ENCODE measurements at places on chromosomes 6 and 20. TPM values are rescaled to one million over a fixed set of nuclear protein-coding genes. Genes with fewer than 3 reads are reported as not detected.
A peak's percentile ranks its signal among the peaks of the same experiment; 100 is the strongest.

DNA sequence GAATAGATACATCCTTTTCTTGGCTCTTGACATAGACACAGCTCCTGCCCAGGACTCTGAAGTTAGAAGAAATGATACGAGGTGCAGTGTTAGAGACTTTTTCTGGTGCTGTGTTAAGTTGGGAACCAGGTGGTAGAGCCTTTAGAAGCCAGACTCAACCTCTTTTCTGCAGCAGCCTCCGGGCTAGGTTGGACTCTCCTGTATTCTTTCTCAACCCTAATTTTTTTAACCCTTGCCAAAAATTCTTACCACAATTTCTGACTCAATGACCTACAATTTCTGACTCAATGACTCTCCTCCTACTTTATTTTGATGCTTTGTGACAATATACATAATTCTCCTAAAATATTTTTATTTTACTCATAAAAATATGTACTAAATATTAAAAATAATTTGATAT is 127.4 kb upstream of the PRL start:
- DNase-seq, result no peak

- DNase-seq, result peak; percentile 92
Observed at GRCh38 chr6:27814665-27815424, 97.4 kb downstream of the OR2B2 start.

DNA sequence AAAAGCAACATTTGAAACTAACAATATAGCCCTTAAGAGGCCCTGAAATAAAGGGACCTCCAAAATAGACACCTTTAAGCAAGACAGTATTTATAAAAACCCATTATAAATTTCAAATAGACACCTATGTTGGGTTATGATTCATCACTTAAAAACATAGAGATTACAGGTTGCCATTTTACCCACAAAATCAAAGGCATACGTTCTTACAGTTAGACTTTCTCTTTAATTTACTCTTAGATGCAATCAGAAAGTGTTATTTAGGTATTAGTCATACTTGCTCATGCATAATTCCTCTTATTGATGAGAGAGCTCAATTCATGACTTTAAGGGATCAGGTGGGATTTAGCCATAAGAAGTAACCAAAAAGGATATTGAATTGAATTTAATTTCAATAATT is 51.5 kb upstream of the TMEM200A start:
- no peak for DNase-seq

- DNase-seq, result peak; percentile 63
Observed at GRCh38 chr20:62336329-62336728, 30.8 kb downstream of the LAMA5 start.

DNA sequence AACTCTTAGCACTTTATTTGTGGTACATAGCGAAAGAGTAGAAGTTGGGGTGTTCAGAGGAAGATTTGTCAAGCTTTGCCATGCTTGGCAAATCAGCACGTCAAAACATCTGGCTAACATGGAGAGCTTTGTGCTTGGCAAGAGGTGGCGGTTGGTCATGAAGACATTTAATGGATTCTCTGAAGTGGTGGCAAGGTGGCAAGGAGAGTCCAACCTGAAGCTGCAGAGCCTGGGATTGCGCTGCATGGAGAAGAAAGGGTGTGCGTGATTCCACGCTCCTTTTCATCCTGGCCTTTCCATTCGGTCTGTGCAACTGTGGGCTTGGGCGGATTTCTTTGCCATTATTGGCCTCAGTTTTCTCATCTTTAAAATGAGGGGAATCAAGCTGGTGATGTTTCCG is 3.1 kb downstream of the PYGB start:
- DNase-seq, result no peak

GRCh38 chr20:19015351-19016139 is 196.9 kb upstream of the SLC24A3 start:
- DNase-seq, result no peak

GRCh38 chr6:108541843-108542759 is 18.6 kb upstream of the FOXO3 start:
- peak; percentile 74 for DNase-seq

- DNase-seq, result no peak
Observed at GRCh38 chr6:34062815-34063214, 83.1 kb downstream of the GRM4 start.

- DNase-seq, result peak; percentile 79
Observed at GRCh38 chr6:161373905-161374451, 100.1 kb upstream of the AGPAT4 start.

GRCh38 chr6:20217324-20217855 is 5.1 kb upstream of the MBOAT1 start:
- no peak for DNase-seq

GRCh38 chr20:40286975-40287531 is 402.0 kb downstream of the MAFB start:
- DNase-seq, result no peak

DNA sequence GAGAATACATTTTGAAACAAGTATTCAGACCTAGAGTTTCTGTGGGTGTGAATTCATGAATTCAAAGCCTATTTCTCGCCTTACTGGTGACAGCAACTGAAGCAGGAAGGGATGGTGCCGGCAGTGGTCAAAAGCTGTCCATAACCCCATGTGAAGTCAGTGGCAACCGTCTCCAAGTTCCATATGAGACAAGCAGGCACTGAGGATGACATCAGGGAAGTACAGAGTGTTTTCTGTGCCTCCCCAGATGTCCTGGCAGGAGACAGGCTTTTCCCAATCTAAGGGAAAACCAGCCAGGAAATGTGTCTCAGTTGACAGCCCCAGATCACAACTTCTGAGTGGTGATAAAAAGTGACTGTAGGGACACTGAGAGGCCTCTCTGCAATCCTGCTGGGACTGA is 66.6 kb downstream of the HIVEP2 start:
- no peak for DNase-seq

- peak; percentile 81 for DNase-seq
Observed at GRCh38 chr20:19758501-19759331, 658 bp downstream of the RIN2 start.

GRCh38 chr6:89596484-89596883 is 42.1 kb downstream of the LYRM2 start:
- DNase-seq, result no peak

DNA sequence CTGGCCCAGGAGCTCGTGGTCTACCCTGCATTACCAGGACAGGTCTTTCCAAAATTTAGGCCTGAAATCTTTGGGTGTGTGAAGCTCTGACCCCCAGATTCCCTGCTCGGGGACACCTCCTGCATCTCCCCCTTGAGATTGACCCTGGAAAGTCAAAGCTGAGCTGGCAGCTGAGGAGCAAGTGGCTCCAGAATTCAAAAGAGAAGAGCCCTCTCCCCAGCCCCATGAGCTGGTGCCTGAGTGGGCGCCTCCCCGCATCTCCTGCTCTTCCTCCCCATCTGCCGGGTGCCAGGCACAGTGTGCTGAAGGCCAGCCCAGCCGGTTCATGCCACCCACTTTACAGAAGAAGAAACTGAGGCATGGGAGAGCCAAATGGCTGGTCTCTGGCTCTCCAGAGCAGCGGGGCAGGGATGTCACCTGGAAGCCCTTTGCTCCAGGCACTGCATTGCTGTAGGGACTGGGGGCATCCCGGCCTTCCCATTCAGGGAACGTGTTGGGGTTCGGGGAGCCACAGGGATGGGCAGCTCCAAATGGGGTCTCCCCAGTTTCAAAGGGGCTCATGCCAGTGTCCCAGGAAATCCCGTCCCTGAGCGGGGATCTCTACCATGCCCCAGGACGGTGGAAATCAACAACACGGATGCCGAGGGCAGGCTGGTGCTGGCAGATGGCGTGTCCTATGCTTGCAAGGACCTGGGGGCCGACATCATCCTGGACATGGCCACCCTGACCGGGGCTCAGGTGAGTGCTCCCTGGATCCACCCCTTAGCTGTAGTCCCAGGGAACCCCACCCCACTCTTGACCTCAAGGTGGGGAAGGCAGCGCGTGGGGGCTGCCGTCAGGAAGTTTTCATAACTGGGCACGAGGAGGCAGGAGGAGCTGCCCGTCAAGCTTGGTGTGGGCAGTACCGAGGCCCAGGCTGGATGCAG is 20.5 kb downstream of the NPEPL1 start:
- DNase-seq, result peak; percentile 34

GRCh38 chr6:3228771-3229565 is 1.5 kb upstream of the TUBB2B start:
- DNase-seq, result no peak

DNA sequence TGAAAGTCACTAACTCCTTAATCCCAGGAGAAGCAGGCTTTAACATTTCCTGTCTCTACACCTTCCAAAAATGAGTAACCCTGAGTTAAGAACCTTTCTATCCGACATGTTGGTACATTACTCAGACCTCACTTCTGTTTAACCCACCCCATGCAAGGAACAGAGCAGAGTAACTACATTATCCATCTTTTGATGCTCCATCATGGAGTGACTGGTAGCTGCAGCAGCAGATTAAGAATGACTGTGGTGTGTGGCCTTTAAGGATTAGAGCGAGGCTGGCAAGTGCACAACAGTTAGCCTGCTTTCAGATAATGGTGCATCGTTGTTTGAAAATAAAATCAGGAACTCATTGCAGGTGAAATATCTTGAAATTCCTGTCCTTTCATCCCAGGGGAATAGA is 2.0 kb downstream of the TRAF3IP2 start:
- no peak for DNase-seq

GRCh38 chr6:110398778-110399177 is 16.6 kb downstream of the DDO start:
- no peak for DNase-seq

Gene CRISP3
- total RNA-seq, result not detected

Gene CPNE1
- 833 TPM for total RNA-seq

Gene PLN
- total RNA-seq, result not detected

Gene PBOV1
- total RNA-seq, result not detected

Gene AIF1
- 2.7 TPM for total RNA-seq

Measured in Caco-2 (cell line).